ENCODE measurements at places on chromosomes 2 and 18.

GRCh38 chr2:42743659-42743990 lies 20.3 kb downstream of the OXER1 start:
- DNase-seq = no peak

DNA sequence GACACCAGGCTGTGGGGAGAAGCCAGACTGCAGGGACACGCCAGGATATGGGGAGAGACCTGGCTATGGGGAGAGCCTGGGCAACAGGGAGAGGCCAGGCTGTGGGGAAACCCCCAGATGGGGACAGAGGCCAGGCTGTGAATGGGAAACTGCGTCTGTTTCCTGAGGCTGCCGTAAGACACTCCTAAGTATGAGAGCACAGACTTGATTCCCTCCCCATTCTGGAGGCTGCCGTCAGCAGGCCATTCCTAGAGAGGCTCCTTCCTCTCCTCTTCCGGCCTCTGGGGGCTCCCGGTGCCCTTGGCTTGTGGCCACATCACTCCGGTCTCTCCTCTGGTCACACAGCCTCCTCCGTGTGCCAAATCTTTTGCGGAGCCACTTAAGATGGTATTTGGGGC lies 32.3 kb downstream of the ADI1 start:
- DNase-seq = no peak

- no peak for DNase-seq
Measured at GRCh38 chr2:144659731-144660275, 139.9 kb upstream of the ZEB2 start.

DNA sequence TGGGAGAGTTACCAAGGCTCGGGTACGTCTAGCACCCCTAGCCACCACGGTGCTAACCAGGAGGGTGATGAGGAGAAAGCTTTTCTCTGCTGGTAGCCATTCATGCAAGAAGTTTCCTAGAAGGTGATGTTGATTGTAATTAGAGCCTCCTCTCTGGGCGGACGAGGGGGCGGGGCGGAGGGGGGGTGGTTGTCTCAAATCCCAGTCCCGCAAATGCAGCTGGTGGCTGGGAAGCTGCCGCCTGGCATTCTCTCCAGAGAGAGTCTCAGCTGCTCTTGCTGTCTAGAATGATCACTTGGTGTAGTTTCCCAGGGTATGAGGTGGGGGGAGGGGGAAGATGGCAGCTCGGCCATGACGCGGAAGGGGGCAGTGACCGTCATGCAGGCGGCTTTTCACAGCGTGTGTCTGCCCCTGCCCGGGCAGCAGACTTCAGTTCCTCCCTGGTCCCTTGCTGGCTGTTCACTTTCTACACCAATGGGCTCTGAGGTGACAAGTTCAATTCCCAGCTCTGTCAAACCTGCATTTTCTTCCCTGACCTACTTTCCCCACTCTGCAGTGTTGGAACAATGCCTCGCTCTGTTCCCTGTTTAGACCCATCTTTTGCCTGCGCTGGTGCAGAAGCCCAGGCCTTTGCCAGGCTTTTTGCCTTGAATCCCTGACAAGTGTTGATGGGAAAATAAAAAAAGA lies 61.5 kb upstream of the KLF7 start:
- DNase-seq = peak; percentile 74

- peak; percentile 85 for DNase-seq
Measured at GRCh38 chr18:72830109-72830508, 37.7 kb downstream of the NETO1 start.

- no peak for DNase-seq
Measured at GRCh38 chr2:27956888-27957287, 66.4 kb downstream of the BABAM2 start.

DNA sequence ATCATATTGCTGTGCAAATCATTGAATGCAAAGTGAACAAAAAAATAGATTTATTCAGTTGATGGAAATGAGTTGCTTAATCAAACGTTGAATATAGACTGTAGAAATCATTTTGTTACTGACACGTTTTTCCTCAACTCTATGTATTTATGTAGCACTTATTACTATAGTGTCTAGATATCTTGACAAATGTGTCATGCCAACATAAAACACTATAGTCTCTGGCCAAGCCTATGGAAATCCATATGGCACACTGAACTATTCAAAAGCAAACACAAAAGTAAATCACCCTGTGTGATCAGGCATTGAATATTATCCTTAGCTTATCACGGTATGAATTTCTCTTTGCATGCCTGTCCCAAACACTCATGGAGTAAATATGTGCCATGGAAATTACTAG lies 131.3 kb downstream of the ZNF804A start:
- no peak for DNase-seq

GRCh38 chr2:175062787-175063585 lies 57.8 kb upstream of the CHN1 start:
- no peak for DNase-seq

DNA sequence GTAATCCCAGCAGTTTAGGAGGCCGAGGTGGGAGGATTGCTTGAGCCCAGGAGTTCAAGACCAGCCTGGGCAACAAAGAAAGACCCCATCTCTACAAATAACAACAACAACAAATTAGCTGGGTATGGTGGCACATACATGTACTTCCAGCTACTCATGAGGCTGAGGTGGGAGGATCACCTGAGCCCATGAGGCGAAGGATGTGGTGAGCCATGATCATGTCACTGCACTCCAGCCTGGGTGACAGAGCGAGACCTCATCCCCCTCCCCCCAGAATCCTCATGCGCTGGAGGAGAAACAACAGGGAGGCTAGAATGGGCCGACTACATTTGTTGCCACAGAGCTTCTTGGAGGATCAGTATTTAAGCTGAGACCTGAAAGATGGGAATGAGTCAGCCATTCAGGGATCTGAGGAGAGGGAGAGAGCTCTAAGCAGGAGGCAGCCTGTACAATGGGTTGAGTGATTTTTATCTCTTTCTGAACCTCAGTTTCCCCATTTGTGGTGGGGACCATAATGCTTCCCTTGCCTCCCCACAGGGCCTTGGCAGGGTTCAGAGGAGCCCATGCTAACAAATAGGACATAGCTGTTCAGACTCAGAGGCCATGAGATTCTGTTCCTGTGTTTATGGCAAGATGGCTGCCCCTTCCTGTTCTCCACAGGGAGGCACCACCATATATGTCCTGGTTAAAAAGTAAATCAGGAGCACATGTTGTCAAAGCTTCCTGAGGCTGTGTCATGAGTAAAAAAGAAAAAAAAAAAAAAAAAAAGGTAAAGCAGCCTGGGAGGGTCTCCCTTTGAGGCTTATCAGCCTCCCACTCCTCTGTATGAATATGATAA lies 131.4 kb upstream of the HAAO start:
- DNase-seq = no peak

GRCh38 chr18:48263914-48264902 lies 145.0 kb downstream of the ZBTB7C start:
- DNase-seq = no peak

DNA sequence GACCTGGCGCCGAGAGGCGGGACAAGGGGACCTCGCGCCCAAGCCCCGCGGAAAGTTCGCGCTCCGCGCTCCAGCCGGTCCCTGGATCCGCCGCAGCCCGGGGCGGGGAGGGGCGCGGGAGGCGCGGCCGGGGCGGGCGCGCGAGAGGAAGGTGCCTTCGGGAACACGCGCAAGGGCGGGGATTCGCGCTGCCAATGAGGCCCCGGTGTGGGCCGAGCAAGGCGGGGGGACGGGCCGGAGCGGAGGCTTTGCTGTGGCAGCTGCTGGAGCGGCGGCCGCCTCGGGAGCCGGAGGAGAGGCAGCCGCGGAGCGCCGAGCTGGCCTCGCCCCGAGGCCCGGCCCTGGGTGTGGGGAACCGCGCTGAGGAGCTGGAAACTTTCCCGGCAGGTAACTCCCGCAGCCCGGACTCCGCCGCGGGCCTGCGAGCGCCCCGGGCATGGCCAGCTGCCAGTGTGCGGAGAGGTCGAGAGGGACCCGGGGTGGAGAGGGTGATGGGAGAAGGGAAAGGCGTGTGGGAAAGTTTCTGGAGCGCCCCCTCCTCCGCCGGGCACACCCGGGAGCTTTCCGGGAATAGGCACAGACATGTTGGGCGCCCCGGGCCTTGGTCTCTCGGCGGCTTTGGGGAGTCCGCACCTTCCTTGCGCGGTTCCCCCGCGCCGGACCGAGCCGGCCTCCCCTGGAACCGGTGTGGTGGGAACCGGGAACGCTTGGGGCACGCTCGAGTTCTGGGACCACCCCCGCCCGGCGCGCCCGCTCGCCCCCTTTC lies at the start of gene TANC1:
Gene TANC1 (plus strand): TSS at position 245 of the 766 bp plus-strand sequence. CDS start 97,271 bp downstream, outside the sequence.
- DNase-seq = peak; percentile 93

DNA sequence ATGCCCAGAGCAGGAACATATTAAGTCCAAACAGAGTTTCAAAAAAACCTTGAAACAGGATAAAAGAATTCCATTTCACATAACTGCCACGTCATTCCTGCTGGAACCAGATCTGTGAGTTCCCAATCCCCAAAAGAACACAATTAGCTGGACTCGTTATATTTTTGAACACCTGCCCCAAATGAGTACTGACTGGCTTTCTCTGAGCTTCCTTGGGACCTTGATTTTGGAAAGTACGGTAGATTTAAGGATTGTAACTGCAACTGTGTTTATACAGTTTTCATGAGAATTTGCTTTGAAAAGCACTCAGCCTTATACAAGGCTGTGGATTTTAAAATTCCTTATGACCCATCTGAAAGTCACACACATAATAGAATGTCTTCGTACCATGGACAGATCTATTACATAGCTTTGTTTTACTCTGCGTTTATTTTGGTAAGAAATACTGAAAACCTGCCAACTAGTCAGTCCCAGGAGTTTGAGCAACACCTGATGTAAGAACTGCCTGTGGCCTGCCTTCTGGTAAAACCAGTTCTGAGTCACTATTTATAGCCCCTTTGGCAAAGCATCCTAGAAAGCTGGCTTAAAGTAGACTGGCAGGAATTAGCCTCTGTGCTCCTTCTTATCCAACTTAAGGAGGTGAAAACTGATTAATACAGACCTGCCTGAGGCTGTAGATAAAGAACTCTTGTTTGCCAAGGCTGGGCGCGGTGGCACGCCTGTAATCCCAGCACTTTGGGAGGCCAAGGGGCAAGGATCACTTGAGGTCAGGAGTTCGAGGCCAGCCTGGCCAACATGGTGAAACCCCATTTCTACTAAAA lies 48.1 kb downstream of the MERTK start:
- DNase-seq = no peak

DNA sequence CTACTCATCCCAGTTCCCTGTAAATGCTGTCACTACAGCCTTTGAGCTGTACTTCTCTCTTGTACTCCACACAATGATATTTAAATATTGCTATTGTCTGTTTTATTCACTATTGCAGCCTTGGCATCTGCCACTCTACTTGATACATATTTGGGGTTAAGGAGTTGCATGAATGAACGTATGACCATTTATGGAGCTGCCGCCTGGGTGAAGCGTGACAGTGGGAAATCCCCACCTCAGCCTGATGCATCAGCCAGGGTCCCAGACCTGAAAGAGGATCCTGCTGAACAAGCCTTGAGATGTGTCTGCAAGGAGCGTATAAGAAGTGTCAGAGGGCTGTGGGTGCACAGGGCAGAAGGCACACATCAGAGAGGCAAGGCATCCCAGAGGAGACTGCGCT lies 39.1 kb downstream of the MRPL35 start:
- no peak for DNase-seq

DNA sequence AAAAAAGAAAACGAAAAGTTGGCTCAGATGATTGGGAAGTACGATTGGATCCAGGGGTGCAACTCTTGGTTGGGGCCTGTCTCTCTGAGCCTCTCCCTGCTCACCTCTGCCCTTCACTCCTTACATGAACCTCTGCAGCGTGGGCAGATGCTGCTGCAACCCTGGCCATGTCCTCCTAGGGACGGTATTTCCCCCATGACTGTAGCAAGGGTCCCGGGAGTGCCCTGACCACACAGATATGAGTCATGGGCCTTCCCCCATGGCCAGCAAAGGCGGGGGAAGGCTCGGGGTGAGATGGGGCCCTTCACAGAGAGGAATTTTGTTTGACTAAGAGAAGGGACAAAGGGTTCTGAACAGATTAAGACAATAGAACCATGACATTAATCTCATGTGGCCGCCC lies 129.0 kb downstream of the NCK2 start:
- DNase-seq = no peak

- DNase-seq = no peak
Measured at GRCh38 chr18:51241226-51241625, 43.7 kb upstream of the MEX3C start.

- no peak for DNase-seq
Measured at GRCh38 chr2:197198890-197199289, 111.7 kb downstream of the ANKRD44 start.

- DNase-seq = no peak
Measured at GRCh38 chr2:118431997-118432396, 343.7 kb downstream of the INSIG2 start.

- DNase-seq = no peak
Measured at GRCh38 chr18:49139766-49140165, 189.0 kb upstream of the SMAD7 start.

GRCh38 chr2:222733846-222734702 lies 62.6 kb downstream of the MOGAT1 start:
- DNase-seq = no peak

GRCh38 chr2:238790833-238791230 lies 57.1 kb upstream of the TWIST2 start:
- DNase-seq = no peak

GRCh38 chr2:124884315-124884714 lies 859.2 kb downstream of the CNTNAP5 start:
- no peak for DNase-seq

DNA sequence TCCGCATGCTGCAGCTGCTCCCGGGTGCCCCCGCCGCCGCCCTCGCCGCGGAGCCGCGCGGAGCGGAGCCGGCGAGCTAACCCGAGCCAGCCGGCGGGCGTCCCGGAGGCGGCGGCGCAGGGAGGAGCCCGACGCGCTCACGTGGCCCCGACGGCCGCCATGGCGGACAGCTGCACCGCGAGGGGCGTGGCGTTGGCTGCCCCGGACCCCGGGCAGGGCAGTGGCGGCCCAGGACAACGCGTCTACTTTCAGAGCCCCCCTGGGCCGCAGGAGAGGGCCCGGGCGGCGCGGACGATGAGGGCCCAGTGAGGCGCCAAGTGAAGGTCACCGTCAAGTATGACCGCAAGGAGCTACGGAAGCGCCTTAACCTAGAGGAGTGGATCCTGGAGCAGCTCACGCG lies 30.0 kb upstream of the CCNYL1 start:
- DNase-seq = peak; percentile 15

- no peak for DNase-seq
Measured at GRCh38 chr18:3832025-3832638, 382.2 kb downstream of the TGIF1 start.

DNA sequence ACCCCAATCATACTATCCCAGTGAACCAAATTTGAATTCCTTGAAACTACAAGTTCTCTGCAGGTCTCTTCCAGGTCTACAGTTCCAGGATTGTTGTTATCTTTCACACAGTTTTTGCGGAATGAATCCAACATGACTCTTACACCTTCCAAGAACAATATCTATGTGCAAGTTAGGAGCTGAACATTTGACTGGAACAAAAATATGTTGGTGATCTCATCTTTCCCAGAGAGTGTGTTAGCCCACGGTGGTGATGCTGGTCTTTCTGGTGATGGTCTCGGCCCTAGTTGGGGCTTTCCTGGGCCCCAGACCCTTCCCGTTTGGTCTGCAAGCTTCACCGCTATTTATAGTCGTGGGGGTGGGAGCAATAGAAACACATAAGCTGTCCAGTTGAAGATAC lies 173.7 kb downstream of the TPGS2 start:
- no peak for DNase-seq
